AG09309 (cell line): ENCODE measurements at places on chromosomes 3 and 15.

GRCh38 chr15:82999905-83000671, 11.4 kb downstream of the C15orf40 start:
- DNase-seq = no peak

GRCh38 chr3:118781839-118782238, 252.8 kb downstream of the IGSF11 start:
- DNase-seq = no peak

GRCh38 chr15:25795712-25796111, 67.4 kb downstream of the ATP10A start:
- DNase-seq = no peak

DNA sequence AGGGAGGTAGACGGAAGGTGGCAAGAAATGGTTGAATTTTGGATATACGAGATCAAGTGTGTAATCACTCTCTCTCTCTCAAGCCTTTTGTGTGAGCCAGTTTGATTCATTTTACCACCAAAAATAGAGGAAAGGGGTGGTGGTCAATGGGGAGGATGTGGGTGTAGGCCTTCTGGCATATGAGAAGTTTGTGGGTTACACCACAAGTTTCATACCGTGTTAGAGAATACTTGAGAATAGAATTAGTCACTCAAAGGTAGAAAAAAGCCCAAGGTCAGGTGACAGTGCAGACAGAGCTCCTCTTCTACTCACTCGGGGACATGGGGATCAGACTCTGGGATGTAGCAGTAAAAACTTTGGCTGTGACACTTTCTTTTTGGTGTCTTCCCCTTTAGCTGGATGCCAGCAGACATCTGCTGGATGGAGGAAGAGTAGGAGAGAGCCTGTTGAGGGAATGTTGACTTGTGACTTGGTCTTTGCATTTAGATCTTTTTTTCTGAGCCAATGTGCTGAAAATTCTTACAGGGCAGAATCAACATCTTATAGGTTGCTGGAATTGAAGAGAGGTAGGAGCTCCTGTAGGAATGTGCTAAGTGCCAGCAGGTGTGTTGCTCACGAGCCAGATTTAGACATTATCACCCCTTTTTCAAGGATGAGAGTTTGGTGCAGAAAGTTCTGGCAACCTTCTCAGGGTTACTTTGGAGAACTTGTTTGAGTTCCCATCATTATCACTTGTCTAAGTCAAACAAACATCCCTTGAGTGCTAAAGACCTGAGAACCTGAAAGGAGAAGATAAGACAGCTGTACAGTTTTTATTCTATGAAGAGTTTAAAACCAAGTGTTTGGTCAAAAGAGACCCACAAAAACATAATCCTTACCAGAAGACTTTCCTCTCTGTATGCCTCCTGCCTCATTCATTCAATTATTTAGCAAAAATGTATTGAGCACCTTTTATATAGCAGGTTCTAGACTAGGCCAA, 43.9 kb upstream of the RYK start:
- DNase-seq = no peak

GRCh38 chr15:81126892-81127291, 7.2 kb upstream of the CFAP161 start:
- no peak for DNase-seq

- no peak for DNase-seq
Observed at GRCh38 chr3:186152361-186152798, 43.5 kb upstream of the ETV5 start.

- DNase-seq = peak; percentile 33
Observed at GRCh38 chr3:150062492-150062891, 91.8 kb upstream of the PFN2 start.

DNA sequence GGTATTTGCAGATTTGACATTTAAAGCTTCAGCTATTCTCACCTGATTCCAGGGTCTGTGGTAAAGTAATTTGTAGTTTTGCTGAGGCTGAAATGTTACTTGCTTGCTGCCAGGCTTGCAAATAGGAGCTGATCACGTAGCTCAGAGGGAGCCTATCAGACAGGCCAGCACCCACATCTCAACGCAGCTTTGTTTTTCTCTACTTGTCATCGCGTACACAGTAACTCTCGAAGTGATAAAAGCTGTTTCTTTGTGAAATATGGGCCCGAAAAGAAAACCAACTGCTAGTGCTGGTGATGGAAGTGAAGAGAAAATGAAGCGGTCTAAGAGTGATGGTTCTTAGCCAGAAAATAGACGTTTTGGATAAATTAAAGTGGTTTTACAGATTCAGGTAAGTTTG, 23.4 kb downstream of the RAB5A start:
- no peak for DNase-seq

- no peak for DNase-seq
Observed at GRCh38 chr3:183158551-183159006, 4.0 kb downstream of the LAMP3 start.

DNA sequence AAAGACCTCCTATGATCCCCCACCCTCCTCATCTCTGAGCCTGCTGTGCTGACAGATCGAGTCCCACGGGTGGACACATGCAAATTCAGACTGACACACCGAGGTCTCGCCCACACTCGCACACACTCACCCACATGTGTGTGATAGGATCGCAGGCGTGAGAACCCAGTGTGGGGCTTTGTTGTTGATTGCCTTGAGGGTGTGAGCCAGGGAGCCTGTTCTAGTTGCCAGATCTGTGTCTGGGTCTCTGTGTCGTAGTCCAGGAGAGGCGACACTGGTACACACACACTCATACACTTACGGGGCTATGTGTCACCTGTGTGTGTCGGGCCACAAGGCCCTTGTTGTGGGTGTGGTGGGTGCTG, 2.0 kb downstream of the EPHB3 start:
- DNase-seq = no peak

- no peak for DNase-seq
Observed at GRCh38 chr15:88634449-88634848, 4.4 kb upstream of the ISG20 start.

- DNase-seq = peak; percentile 28
Observed at GRCh38 chr3:176078906-176079305, 1118.4 kb downstream of the TBL1XR1 start.

GRCh38 chr3:9402410-9403228, 5.2 kb downstream of the SETD5 start:
- no peak for DNase-seq

DNA sequence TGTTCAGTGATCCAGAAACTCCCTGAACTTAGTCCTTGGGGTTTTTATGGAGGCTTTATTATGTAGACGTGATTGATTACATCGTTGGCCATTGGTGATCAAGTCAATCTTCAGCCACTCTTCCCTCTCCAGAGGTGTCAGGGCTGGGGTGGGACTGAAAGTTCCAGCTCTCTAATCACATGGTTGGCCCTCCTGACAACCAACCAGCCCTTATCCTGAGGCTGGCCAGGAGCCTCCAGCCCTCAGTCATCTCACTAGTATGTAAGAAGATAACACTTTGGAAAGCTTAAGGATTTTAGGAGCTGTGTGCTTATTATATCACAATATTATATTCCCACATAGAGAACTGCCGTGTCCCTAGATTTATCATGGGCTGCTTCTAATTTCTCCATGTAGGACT, 142.3 kb downstream of the VPS8 start:
- no peak for DNase-seq

DNA sequence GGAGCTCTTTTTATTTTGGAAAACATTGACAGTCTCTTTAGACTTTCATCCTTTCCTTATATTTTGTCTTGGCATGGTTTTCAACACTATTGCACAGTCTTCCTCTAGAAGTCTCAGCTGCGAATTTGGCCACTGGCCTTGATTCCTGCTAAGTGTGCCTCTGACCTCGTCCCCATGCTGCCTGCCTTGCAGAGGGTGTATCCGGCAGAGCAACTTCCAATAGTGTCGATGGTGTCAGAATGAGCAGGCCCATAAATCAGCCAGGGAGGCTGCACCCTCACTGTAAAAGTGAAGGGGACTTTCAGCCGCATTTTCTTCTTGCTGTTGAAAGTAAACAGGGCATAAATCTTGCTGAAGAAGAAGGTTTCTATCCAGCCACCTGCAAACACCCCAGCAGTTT, 336.7 kb upstream of the TRIM42 start:
- no peak for DNase-seq

- no peak for DNase-seq
Observed at GRCh38 chr15:39792025-39792843, 9.6 kb upstream of the FSIP1 start.

GRCh38 chr3:69671082-69671952, 67.9 kb upstream of the MITF start:
- no peak for DNase-seq

DNA sequence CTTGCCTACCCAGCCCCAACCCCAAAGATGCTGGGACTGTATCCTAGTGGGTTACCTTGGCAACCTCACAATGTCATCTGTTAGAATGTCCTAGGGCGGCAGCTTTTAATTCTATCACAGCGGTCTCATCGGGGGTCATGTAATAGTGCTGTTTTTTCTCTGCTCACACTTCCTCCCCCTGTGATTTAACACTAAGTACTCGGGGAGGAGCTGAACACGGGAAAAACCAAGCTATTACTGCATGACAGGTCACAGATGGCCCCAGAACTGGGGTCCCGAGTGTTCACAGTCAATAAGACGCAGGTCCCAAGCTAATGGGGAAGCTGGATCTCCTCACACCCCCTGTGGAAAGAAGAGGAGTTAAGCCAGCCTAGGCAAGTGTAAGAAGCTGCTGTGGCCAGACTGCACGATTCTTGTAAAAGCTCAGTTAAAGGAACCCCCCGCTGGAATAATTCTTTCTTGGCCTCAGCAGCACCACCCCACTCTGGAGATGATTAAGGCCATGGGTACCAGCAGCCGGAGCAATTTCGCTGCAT, 2.5 kb upstream of the RFTN1 start:
- no peak for DNase-seq

- DNase-seq = no peak
Observed at GRCh38 chr3:117045143-117045542, 335.6 kb downstream of the TUSC7 start.

DNA sequence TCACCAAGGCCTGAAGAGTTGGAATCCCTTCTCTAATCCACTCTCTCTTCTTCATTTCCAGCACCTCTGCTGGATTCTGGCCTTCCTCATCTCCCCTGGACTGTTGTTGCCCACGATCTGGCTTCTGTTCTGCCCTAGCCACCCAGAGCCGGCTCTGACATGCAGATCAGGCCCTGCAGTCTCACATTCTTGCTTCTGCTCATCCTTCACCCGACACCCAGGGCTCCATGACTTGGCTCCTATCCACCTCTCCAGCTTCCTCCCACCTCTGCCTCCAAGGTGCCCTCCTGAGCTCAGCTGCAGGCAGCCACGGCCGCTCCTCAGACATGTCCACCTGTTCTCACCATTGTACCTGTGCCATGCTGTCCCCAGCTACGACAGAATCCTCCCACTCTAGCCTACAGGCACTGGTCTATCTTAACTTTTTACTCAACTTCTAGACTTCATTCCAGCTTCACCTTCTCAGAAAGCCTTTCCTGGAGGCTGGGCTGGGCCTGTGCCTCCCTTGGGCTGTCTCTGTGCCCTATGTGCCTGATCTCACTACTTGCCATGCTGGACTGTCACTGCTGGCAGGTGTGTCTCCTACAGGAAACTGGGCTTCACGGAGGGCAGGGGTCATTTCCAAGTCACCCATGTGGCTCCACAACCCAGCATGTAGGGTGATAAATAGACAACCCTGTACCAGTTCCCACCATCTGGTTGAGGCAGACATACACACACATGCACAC, 16.0 kb upstream of the TBC1D21 start:
- DNase-seq = no peak

DNA sequence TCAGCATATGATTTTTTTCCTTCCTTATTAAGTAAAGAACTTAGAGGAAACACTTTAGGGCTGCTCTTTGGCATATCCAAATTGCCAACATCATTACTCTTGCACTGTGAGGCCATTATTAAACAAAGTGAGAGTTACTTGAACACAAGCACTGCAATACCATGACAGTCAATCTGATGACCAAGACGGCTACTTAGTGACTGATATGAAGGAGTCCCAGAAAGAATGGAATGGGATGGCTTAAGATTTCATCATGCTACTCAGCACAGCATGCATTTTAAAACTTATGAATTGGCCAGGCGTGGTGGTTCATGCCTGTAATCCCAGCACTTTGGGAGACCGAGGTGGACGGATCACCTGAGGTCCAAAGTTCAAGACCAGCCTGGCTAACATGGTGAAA, 55.2 kb downstream of the FAM98B start:
- no peak for DNase-seq

- no peak for DNase-seq
Observed at GRCh38 chr3:69288161-69288895, 97.6 kb downstream of the FRMD4B start.

DNA sequence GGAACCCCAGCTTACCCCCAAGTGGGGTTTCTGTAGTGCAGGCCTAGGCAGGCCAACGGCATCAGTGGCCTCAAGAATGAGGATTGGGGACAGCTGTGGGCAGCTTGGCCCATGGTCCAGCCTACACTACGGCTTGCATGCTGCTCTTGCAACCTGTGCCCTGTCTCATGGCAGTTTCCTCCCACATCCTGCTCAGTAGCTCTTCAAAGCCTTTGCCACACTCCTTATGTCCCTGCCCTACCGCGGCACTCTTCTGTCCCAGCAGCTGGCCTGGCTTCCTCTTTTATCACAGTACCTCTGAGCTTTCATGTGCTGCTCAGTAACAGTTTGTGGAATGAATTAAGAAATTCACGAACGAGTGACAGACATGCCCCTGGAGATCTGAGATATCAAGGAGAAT, 431.0 kb downstream of the EPHB1 start:
- DNase-seq = no peak

- no peak for DNase-seq
Observed at GRCh38 chr3:109728861-109729494, 391.6 kb upstream of the DPPA4 start.

GRCh38 chr15:72460402-72460801, 13.7 kb upstream of the ARIH1 start:
- no peak for DNase-seq

DNA sequence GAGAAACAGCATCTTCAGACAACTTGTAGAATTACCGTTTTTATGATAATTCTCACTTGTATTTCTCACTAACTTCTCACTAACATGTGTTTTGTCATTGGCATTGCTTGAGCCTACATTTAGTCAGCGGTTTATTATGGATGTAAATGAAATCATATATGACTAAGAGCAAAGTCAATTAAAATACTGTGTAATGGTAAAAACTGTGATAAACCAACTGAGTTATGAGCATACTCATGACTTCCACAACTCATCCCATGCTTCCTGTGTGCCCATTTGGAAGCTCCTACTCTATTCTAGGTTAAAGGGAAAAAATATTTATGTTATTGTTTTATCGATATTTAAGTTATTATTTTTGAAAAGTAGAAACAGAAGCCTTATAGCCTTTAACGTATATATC, 12.8 kb downstream of the PXK start:
- no peak for DNase-seq

- no peak for DNase-seq
Observed at GRCh38 chr3:62416144-62416543, 42.8 kb upstream of the FEZF2 start.

- DNase-seq = no peak
Observed at GRCh38 chr15:52243286-52243685, 52.1 kb upstream of the GNB5 start.
